ENCODE measurements at places on chromosomes 7 and 10.

DNA sequence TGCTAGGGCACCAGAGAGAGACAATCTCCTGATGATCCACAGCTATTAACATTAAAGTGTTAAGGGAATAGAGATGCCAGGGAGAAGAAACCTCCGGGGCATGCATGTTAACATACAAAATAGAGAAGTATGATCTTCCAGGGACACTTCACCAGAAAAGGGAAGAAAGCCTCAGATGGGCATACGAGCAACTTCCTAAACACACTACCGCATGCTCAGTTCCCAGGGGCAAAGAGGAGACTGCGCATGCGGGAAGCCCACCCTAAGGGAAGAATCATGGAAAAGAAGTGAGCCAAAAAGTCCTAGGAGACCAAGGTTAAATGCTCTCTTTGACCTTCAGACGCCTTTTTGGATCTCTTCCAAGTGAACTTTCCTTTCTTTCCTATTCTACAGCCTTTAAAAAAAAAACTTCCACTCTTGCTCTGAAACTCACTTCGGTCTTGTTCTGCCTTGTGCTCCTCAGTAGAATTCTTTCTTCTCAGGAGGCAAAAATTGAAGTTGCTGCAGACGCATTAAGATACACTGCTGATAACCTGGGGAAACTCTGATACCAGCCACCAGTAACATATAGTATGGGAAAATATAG lies 1211.3 kb downstream of the REEP3 start:
- DNase-seq: no peak

DNA sequence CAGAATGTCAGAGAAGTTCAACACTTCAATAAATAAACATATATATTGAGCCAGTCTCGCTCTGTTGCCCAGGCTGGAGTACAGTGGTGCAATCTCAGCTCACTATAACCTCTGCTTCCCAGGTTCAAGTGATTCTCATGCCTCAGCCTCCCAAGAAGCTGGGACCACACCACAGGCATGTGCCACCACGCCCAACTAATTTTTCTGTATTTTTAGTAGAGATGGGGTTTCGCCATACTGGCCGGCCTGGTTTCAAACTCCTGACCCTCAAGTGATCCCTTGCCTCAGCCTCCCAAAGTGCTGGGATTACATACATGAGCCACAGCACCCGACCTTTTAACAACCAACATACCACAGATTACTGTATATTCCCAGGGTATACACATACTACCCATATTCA lies 134.2 kb downstream of the JMJD1C start:
- DNase-seq: no peak

- no peak for DNase-seq
Measured at GRCh38 chr10:124168991-124169802, 75.8 kb upstream of the CHST15 start.

- DNase-seq: no peak
Measured at GRCh38 chr7:50475340-50475739, 25.2 kb upstream of the FIGNL1 start.

DNA sequence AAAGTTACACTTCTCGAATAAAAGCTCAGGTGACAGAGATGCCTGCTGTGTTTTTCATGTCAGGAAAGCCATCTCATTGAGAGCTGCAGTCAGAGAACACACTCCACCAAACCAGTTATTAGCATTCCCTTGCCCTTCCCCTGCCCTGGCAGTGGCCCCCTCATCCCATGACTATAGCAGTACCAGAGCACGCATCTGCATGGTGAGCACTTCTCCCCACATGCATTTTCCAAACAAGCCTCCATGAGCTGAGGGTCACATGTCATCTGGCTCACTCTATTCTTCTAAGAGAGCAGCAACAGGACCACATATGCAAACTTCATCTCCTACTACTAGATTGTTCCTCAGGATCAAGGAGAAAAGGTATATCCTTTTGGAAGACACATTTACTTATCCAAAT lies 42.4 kb upstream of the FGL2 start:
- DNase-seq: no peak

GRCh38 chr7:65749518-65749917 lies 123.4 kb upstream of the VKORC1L1 start:
- DNase-seq: no peak

GRCh38 chr10:78465431-78465830 lies 431.8 kb downstream of the RPS24 start:
- no peak for DNase-seq

DNA sequence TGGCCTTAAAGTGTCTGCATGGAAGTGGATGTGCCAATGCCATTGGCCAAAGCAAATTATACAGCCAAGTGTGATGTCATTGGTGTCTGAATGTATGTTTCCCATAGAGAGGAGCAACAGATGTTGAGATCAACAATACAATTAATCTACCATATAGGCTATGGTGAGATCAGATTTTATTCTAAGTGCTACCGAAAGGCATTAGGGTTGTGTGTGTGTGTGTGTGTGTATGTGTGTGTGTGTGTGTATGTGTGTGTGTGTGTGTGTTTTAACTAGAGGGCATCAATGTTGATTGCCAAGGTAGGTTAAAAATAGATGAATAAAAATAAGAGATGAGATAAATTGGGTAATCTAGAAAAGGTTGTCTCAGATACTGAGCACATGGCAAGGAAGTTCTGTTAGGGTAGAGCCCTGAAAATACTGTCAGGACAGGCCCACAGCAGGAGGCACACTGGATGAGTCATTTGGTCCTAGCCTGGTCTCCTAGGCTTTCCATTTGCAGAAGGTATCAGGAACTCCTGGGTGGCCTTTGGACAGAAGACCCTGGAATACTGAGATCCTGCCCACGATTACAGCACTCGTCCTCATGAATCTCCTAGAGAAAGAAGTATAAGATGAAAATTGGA lies 446.0 kb upstream of the PODXL start:
- no peak for DNase-seq

- no peak for DNase-seq
Measured at GRCh38 chr7:135454060-135454459, 55.8 kb downstream of the CNOT4 start.

DNA sequence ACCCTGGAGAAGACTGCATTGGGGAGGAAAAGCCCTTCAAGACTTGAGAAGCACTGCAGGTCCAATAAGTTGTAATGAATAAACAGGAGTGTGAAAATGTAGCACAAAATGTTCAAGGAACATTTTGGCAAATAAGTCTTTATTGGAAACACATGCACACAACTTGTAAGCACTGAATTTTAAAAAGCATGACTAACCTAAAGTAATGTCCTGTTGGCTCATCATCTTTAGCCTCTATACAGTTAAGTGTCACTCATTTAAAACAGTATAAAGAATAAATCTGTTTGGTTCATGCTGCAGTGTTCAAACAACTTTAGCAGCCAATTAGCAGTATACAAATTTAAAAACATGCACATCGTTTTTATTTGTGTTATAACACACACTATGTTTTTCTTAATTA lies 108.6 kb downstream of the CDK6 start:
- DNase-seq: no peak

- no peak for DNase-seq
Measured at GRCh38 chr7:107041097-107041496, 3.4 kb upstream of the PRKAR2B start.

GRCh38 chr7:26439521-26440232 lies 148.0 kb downstream of the SNX10 start:
- no peak for DNase-seq

- no peak for DNase-seq
Measured at GRCh38 chr10:33249659-33250345, 84.7 kb downstream of the NRP1 start.

DNA sequence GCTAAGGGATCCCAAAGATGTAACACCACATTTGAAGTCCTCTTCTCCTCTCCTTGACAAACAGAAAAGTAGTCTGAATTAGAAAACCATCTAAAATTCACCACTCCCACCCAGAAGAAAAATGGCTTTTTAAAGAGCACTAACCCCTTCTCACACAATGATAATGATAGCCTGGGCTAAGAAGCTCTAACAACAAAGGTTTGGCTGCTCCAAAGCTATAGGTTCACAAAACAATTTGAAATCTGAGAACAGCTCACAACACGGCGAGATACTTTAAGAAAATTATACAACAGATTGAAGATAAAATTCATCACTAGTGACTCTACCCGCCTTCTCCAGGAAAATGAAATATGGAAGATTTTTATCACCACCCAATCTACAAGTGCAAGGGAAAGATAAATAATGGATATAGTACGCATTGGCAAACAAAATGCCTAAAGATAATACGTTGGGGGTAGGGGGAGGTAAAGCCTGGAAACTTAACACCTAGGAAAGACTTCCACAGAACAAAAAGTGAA lies 7.4 kb downstream of the ITGB1 start:
- no peak for DNase-seq

DNA sequence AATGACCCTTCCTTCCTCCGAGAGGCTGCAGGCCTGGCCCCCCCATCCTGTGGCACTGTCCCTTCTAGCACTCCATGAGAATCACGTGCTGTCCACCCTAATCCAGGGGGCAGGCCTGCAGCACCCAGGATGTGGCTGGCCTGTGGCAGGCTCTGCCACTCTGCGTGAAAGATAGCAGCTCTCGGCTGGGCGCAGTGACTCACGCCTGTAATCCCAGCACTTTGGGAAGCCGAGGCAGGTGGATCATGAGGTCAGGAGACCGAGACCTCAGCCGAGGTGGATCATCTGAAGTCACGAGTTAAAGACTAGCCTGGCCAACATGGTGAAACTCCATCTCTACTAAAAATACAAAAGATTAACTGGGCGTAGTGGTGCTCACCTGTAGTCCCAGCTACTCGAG lies 18.9 kb upstream of the LFNG start:
- DNase-seq: no peak

DNA sequence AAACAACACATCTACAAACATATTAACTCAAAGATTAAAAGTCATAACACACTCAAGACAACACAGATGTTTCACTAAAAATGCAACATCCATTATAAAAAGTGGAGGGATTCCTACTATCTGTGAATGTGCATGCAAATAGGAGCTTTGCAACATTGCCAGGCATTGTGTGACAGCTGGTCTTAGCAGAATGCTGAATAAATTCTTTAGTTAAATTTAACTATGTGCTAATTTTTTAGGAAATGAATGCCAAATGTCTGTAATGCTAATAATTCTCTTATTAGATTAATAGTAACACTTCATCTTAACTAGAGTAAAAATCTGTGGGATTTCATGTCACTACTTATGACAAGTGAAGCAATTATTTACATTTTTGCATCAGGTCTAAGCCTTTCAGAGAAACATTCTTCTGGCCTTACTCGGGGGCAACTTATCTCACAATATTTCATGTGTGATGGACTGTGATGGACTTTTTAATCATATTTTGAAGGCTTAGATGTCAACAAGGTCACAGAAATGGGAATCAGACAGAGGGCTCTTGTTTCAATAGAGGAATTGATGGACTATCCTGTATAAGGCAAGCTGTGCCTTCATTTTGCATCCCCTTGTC lies 524.6 kb upstream of the KCND2 start:
- no peak for DNase-seq

GRCh38 chr7:101593556-101593955 lies 35.5 kb downstream of the MYL10 start:
- no peak for DNase-seq

GRCh38 chr7:81594767-81595166 lies 175.1 kb downstream of the HGF start:
- DNase-seq: no peak

- no peak for DNase-seq
Measured at GRCh38 chr7:50450590-50451032, 461 bp upstream of the FIGNL1 start.

- no peak for DNase-seq
Measured at GRCh38 chr10:13699216-13699615, 112.5 kb downstream of the PRPF18 start.

DNA sequence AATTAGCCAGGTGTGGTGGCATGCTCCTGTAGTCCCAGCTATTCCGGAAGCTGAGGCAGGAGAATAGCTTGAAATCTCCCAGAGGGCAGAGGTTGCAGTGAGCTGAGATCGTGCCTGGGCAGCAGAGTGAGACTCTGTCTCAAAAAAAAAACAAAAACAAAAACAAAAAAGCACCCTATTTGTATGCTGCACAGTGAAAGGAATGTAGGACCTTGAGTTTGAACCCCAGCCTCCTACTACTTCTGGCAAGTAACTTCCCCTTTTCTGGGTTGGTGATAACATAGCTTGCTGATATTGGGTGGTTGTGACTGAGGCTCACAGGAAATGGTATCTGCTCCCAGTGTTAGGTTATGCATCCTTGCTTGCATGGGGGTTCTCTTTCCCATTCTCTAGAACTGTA lies 205.3 kb downstream of the BUB3 start:
- DNase-seq: no peak

DNA sequence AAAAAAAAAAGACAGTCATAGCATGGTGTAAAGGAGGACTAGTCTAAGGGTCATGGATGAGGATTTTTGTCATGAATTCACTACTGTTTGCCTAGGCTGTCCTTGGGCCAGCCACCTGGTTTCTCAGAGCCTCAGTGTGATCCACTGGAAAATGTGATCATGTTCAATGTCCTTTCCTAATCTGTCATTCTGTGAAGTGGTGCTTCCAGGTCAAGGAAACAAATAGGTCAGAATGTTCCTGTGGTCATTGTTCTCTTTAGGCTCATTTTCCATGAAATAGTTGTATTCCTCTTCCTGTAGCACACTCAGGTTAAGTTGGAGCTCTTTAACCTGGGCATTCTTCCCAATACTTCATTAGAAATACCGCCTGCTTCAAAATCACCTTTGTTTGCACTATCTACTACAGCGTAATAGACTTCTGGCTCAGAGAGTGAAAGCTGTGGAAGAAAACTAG lies 16.5 kb downstream of the CD36 start:
- no peak for DNase-seq

- no peak for DNase-seq
Measured at GRCh38 chr7:34841326-34841725, 183.3 kb downstream of the NPSR1 start.

DNA sequence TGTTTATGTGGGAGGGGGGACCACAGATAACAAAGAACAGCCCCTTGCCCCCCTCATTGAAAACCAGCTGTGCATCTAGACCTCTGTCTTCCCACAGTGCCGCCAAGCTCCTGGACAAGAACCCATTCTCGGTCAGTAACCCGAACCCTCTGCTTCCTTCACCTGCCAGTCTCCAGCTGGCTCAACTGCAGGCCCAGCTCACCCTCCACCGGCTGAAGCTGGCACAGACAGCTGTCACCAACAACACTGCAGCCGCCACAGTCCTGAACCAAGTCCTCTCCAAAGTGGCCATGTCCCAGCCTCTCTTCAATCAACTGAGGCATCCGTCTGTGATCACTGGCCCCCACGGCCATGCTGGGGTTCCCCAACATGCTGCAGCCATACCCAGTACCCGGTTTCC lies 91.0 kb upstream of the PDCD4 start:
- DNase-seq: no peak

DNA sequence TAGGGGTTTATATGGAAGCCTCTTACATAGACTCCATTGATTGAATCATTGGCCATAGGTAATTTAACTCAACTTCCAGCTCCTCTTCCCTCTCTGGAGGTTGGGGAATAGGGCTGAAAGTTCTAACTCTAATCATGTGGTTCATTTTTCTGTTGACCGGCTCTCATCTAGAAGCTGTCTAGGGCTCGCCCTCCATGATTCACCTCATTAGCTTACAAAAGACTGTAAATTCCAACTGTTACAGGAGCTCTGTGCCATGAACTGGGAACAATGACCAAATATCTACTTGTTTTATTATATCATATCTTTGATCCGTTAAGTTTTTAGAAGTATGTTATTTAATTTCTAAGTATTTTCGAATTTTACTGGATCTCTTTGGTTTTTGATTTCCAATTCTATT lies 263.0 kb downstream of the TCF7L2 start:
- DNase-seq: no peak

GRCh38 chr10:103854265-103854685 lies 1.1 kb downstream of the SH3PXD2A start:
- no peak for DNase-seq

- DNase-seq: no peak
Measured at GRCh38 chr7:159064121-159064815, 80.4 kb downstream of the VIPR2 start.
